ENCODE measurements at places on chromosomes 4 and X. TPM values are rescaled to one million over a fixed set of nuclear protein-coding genes. Genes with fewer than 3 reads are reported as not detected.

DNA sequence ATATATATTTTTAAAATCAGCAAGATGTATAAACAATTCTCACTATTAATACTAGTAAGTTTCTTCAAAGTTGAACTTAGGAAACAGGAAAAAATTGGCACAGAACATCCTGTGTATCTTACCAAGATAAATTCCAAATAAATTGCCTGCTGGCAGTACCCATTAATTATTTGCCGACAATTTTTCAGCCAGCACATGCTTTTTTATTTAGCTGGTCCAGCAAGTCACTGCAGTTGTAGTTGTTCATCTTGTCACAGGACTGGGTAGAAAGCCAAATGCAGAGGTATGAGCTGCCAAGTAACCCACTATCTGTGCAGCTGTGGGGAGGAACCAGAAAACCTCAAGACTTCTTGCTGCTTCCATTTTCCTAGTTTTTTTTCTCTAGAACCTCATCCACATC is 113.4 kb downstream of the PACRGL start:
- H3K4me3 ChIP-seq: no peak overlapping the region
- no peaks in the 10 kb centered on the region for H3K36me3 ChIP-seq
- H3K4me1 ChIP-seq: no peaks in the 10 kb centered on the region
- no peak for DNase-seq

GRCh38 chr4:71009890-71010588 is 16.6 kb downstream of the DCK start:
- H3K27ac ChIP-seq: no peak overlapping the region
- H3K4me1 ChIP-seq: no peaks in the 10 kb centered on the region
- H3K4me3 ChIP-seq: no peak overlapping the region
- DNase-seq: no peak
- H3K27me3 ChIP-seq: no peaks in the 10 kb centered on the region
- H3K36me3 ChIP-seq: no peaks in the 10 kb centered on the region

DNA sequence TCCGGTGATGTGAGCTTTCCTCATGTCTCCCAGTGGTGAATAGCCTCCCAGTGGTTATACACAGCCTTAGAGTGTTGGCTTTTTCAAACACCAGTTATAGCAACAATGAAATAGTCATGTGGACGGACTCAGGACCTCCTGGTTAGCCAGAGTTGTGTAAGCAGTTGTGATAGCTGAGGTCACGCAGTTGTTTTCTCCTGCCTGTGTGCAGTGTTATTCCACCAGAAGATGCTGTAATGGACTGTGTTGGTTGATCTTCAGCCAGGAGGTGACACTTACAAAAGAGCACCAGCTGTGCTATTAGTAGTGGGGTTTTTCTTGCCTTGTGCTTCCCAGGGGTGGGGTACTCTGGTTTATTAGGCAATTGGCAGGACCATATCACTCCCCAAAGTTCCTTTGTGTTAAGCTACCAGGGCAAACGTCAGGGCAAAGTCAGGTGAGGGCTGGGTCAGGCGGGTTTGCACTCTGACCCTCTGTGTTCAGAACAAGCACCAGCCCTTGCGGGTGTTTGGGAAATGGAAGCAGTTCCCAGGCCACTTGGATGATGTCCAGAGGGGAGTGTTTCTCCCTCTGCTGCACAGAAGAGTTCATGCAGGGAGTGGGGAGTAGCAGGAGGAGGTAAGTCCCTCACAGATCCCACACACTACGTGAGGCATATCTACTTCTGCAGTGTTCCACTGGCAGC is 252.6 kb downstream of the TMEM47 start:
- no peaks in the 10 kb centered on the region for H3K4me1 ChIP-seq
- H3K27ac ChIP-seq: no peak overlapping the region
- H3K36me3 ChIP-seq: no peaks in the 10 kb centered on the region
- H3K4me3 ChIP-seq: no peak overlapping the region
- peak; percentile 80 for DNase-seq

- DNase-seq: no peak
- H3K27me3 ChIP-seq: peaks cover 15% of the 10 kb centered on the region
- H3K36me3 ChIP-seq: no peaks in the 10 kb centered on the region
These were observed 352 bp upstream of the MAP3K15 start for GRCh38 chrX:19515615-19516105.

GRCh38 chr4:109955146-109955545 is 42.5 kb downstream of the EGF start:
- no peaks in the 10 kb centered on the region for H3K4me1 ChIP-seq
- DNase-seq: no peak
- H3K4me3 ChIP-seq: no peak overlapping the region

NLGN4X gene
- total RNA-seq: 1.5 TPM

SERTM2 gene
- total RNA-seq: 0.31 TPM

DNA sequence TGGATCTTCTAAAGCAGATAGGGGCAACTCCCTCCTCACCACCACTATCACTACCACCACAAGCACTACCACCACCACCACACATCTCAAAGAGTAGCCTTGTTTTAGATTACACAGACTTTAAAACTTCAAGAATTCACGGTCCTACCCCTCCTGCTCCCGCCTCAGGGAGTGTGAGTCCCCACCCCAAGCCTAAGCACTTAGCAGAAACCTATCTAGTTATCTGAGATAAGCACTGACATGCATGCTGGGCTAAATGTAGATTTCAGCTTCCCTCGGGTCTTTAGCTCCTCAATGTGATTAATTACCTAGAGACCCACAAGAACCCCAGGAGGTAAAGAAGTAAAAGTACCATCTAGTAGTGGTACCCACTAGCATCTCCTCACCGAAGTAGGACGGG is 775 bp downstream of the AMOT start:
- no peak overlapping the region for H3K27ac ChIP-seq
- no peak for DNase-seq
- H3K4me1 ChIP-seq: no peaks in the 10 kb centered on the region
- no peaks in the 10 kb centered on the region for H3K36me3 ChIP-seq
- peak overlapping the region; percentile 49 for H3K4me3 ChIP-seq
- H3K27me3 ChIP-seq: no peaks in the 10 kb centered on the region

GRCh38 chr4:81290813-81291212 is 75.8 kb upstream of the PRKG2 start:
- H3K36me3 ChIP-seq: no peaks in the 10 kb centered on the region
- no peaks in the 10 kb centered on the region for H3K27me3 ChIP-seq
- H3K4me1 ChIP-seq: no peaks in the 10 kb centered on the region

DNA sequence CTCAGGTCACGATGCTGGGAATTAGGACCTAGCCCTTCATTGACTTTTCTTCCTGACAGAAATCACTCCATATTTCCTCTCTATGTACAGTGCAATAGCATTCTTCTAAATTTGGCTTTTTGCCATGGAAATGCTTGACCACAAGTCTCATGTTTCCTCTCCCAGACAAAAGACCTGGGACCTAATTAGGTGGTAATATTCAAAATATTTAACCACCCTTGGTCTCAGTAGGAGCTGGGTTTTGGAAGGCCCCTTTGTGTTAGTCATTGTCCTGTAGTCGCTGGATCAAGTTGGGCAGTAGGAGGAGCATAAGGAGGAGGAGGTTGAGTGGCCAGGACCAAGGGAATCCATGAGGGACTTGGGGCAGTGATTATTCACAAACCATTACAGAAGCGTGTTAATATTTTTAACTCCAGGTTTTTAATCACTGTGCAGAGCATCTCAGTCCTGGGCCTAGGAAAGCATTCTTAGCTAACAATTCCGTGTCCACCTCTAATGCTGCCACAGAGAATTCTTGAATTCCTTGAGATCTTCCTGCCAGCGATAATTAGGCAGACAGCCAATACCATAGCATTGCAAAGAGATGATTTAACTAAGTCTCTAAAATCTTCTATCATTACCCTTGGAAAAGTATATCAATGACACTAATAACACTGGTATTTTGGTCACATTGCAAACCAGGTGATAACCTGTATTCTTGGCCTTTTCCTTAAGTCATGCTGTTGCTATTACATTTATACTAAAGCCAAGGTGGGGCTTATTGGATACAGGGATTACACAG is 25.0 kb upstream of the SHROOM4 start:
- H3K36me3 ChIP-seq: no peaks in the 10 kb centered on the region
- no peaks in the 10 kb centered on the region for H3K27me3 ChIP-seq
- H3K27ac ChIP-seq: no peak overlapping the region
- no peak for DNase-seq
- H3K4me1 ChIP-seq: no peaks in the 10 kb centered on the region

- no peaks in the 10 kb centered on the region for H3K4me1 ChIP-seq
- no peaks in the 10 kb centered on the region for H3K36me3 ChIP-seq
- no peak overlapping the region for H3K27ac ChIP-seq
- H3K27me3 ChIP-seq: no peaks in the 10 kb centered on the region
- no peak overlapping the region for H3K4me3 ChIP-seq
These were observed 96.3 kb downstream of the TMA16 start for GRCh38 chr4:163590619-163591264.

PPP2R2C gene
- total RNA-seq: not detected

DNA sequence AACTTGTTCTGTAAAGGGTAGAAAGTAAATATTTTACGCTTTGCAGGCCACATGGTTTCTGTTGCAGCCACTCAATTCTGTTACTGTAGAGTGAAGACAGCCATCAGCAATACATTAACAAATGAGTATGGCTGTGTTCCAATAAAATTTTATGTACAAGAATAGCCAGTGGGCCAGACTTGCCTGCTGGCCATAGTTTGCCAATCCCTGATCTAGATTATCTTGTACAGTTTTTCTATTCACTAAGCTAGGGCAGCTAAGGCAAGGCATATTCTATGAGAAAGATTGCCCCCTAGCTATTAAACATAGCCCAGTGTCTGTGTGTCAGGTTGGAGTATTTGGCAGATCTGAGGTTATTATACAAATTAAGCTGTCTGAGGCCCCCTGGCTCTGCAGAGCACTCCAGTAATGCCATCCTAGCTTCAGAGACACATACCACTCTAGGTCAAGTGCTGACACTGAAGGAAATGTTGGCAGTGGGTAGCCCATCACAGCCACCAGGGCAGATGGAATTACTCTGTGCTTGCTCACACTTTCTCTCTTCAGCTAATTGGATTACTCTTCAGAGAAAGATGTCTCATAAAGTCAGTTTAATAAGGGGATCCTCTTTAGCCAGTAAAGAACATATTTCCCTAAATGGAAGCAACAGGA is 40.7 kb downstream of the MTTP start:
- DNase-seq: no peak
- H3K4me3 ChIP-seq: no peak overlapping the region
- H3K36me3 ChIP-seq: peaks cover 9% of the 10 kb centered on the region
- no peaks in the 10 kb centered on the region for H3K27me3 ChIP-seq

- no peaks in the 10 kb centered on the region for H3K27me3 ChIP-seq
- H3K27ac ChIP-seq: no peak overlapping the region
- no peak overlapping the region for H3K4me3 ChIP-seq
These were observed 56.2 kb upstream of the STIM2 start for GRCh38 chr4:26804451-26804850.

- no peak overlapping the region for H3K27ac ChIP-seq
- H3K4me3 ChIP-seq: no peak overlapping the region
- no peaks in the 10 kb centered on the region for H3K4me1 ChIP-seq
- H3K36me3 ChIP-seq: no peaks in the 10 kb centered on the region
These were observed 211.3 kb upstream of the RPS6KA3 start for GRCh38 chrX:20477836-20478524.

DNA sequence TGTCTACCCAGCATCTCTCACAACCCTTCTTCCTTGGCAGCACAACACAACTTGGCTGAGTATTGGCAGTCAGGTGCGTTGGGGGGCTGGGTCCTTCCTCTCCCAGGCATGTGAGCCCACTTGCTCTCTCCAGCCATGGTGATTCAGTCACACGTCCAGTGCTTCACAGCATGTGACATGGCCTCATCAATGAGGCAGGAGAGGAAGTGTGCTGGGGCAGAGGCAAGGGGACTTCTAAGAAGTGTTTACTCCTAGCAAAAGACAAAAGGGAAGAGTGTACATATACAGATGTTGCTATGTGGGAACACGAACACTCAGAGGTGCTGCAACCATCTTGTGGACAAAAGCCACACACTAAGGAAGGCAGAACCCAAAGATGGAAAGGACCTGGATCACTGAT is 380.8 kb downstream of the FBXW7 start:
- no peak for DNase-seq
- no peaks in the 10 kb centered on the region for H3K4me1 ChIP-seq
- no peak overlapping the region for H3K4me3 ChIP-seq
- H3K27ac ChIP-seq: no peak overlapping the region

DNA sequence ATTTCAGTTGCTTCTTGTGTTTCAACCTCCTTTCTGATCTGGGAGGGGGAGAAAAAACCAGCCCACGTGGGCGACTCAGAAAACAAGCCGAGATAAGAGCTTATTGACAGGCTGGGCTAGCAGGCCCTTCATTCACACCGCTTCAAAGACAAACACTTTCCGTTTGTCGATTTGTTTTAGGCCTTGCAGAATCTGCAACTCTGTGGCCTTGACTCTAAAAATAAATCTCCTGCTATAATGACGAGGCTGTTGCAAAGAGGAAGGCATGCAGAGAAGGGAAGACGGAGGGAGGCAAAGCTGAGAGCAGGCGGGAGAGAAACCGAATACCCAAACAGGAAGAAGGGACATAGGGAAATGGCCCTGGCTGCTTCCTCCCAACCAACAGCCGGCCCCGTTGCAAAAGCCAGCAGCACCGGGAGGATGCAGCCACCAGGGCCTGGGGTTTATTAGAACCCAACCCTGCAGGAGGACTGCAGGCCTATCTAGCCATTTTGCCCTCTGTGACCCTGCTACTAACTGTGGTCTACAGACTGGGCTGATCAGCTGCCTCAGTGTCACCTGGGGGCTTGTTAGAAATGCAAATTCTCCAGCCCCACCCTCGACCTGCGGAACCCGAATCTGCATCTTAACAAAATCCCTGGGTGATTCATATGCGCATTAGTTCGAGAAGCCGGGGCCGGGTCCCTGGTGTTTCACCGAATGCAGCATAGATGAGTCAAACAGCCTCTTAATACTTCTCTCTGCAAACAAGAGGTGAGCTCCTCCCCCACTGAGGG is 325.5 kb downstream of the BCOR start:
- no peaks in the 10 kb centered on the region for H3K4me1 ChIP-seq
- no peak overlapping the region for H3K4me3 ChIP-seq
- H3K27me3 ChIP-seq: no peaks in the 10 kb centered on the region
- no peak for DNase-seq
- no peaks in the 10 kb centered on the region for H3K36me3 ChIP-seq

GRCh38 chr4:107279733-107280132 is 243.6 kb upstream of the DKK2 start:
- no peaks in the 10 kb centered on the region for H3K4me1 ChIP-seq

DNA sequence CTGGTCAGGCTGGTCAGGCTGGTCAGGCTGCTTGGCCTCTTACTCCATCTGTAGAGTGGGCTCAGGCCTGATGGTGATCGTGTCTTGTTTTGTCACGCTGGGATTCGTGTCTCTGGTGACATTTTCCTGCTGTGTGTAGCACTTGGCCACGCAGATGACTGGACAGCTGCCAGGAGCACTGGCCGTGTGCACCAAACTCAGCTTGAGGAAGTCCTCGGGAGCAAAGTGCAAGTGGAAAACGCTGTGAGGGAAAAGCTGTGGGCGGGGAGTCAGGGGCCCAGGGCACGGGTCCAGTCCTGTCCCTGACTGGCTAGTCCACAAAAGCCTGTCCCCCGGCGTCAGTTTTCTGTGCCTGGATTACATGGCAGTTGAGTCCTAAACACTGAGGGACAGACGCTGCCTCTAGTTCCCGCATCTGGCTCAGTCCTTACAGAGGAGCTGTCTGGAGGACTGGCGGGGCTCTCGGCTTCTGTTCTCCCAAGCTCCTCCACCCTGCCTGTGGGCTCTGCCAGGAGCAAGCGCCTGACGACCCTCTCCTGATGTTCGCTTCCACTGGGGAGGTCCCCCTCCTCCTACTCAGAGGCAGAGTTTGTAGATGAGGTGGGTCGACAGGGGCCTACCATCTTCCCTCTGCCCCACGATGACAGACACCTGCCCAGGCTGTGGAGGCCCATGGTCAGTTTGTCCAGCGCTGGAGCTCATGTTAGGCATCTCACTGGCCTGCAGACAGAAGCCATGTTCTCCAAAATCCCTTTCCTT is 35.9 kb upstream of the GRPEL1 start:
- H3K36me3 ChIP-seq: no peaks in the 10 kb centered on the region
- no peaks in the 10 kb centered on the region for H3K27me3 ChIP-seq
- H3K4me1 ChIP-seq: peaks cover 8% of the 10 kb centered on the region
- peak; percentile 89 for DNase-seq
- peak overlapping the region; percentile 41 for H3K27ac ChIP-seq

TMEM144 gene
- total RNA-seq: 1.6 TPM

TEX13D gene
- not detected for total RNA-seq
